ENCODE measurements at places on chromosomes 5 and 9.
A peak's percentile ranks its signal among the peaks of the same experiment; 100 is the strongest.

- H3K4me1 ChIP-seq: no peaks in the 10 kb centered on the region
- DNase-seq: no peak
- H3K27me3 ChIP-seq: peaks cover 2% of the 10 kb centered on the region
Observed at GRCh38 chr5:170111088-170111785, 5.5 kb downstream of the FOXI1 start.

DNA sequence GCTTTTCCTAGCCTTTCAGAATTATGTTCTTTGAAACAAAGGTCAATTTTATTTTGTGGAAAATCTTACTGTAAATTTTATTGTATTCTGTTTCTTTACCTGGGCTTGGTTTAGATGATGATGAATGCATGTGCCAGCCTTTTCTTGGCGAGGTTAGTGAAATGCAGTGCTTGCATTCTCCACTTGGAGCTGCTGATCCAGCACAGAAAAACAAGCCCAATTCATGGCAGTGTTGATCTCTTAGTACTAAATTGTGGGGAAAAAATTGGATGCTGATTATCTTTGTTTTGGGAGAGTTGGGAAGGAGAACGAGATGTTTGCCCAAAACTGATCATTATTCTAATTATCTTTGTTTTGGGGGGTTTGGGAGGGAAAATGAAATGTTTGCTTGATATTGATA, 3.7 kb downstream of the HABP4 start:
- H3K4me3 ChIP-seq: no peak overlapping the region
- H3K36me3 ChIP-seq: peaks cover 9% of the 10 kb centered on the region
- peaks cover 5% of the 10 kb centered on the region for H3K27me3 ChIP-seq
- no peak for DNase-seq
- peaks cover 25% of the 10 kb centered on the region for H3K4me1 ChIP-seq

GRCh38 chr5:74476046-74476818, 164.3 kb downstream of the ENC1 start:
- no peak overlapping the region for H3K4me3 ChIP-seq
- H3K36me3 ChIP-seq: no peaks in the 10 kb centered on the region
- H3K4me1 ChIP-seq: peaks cover 3% of the 10 kb centered on the region
- no peak overlapping the region for H3K27ac ChIP-seq
- DNase-seq: no peak

DNA sequence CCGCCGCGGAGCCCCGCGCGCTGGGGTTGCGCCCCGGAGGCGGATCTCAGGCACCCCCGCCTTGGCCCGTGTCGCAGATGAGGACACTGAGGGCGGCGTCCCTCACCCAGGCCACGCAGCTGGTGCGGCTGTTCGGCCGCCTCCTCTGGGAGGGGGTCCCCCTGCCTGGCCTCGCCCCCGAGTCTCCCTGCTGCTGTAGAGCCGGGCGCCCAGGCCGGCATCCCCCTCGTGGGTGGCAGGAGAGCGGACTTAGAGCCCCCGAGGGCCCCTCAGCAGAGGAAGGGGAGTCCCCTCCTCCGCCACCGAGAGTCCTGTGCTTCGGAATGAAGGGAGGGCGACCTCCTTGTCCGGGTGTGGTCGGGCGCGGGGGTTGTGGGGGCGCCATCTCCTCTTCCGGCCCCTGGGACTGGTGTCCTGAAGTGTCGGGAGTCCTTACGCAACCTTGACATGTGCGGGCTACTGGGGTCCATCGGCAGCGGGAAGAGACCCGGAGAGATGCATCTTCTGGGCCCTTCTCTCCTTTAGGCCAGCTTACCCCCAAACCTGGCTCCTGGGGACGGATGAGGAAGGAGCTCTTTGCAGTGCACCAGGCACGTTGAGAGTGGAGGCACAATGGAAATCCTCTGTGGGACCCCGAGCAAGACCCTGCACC, 11.7 kb upstream of the EXOSC2 start:
- peak; percentile 68 for DNase-seq
- H3K27ac ChIP-seq: peak overlapping the region; percentile 76
- no peaks in the 10 kb centered on the region for H3K36me3 ChIP-seq
- H3K27me3 ChIP-seq: peaks cover 16% of the 10 kb centered on the region
- H3K4me1 ChIP-seq: peaks cover 7% of the 10 kb centered on the region

DNA sequence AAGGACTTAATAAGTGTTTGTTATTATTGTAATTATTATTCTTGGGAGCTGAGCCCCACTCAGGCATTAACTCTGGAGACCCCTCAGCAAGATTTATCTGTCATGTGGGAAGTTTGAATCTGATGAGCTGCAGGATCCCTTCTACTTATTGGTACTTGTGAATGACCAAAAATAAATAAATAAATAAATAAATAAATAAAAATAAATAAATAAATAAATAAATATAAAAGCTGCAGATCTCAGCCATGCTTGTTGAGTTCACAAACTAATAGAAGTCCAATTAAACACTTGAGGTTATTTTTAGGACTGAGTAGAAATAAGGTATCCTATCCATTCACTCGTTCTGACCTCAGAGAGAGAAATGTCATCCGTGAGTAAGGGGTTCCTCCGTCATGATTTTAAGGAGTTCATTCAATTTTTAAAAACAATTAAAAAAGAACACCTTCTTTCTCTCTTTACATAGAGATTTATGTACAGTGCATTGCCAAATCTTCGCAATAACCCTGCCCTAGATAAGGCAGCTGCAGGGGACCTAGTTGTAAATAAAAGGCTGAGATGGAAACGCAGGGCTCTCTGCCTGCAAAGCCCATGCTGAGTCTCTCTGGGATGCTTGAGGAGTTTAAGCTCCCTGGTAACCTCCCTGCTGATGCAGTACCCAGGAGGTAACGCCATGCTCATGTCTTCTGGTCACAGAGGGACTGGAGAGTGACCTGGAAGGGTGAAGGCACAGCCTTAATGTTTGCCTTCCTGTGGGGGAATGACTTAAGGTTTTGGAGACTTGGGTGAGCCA, 1.2 kb downstream of the EFCAB9 start:
- H3K27ac ChIP-seq: no peak overlapping the region
- no peak overlapping the region for H3K4me3 ChIP-seq
- no peak for DNase-seq
- no peaks in the 10 kb centered on the region for H3K36me3 ChIP-seq
- H3K27me3 ChIP-seq: peaks cover 14% of the 10 kb centered on the region
- H3K4me1 ChIP-seq: no peaks in the 10 kb centered on the region

GRCh38 chr9:7816021-7816420, 16.4 kb upstream of the DMAC1 start:
- H3K27ac ChIP-seq: no peak overlapping the region
- H3K36me3 ChIP-seq: no peaks in the 10 kb centered on the region
- DNase-seq: no peak
- no peaks in the 10 kb centered on the region for H3K27me3 ChIP-seq
